ENCODE measurements at places on chromosomes 7 and 10.
A peak's percentile ranks its signal among the peaks of the same experiment; 100 is the strongest.

DNA sequence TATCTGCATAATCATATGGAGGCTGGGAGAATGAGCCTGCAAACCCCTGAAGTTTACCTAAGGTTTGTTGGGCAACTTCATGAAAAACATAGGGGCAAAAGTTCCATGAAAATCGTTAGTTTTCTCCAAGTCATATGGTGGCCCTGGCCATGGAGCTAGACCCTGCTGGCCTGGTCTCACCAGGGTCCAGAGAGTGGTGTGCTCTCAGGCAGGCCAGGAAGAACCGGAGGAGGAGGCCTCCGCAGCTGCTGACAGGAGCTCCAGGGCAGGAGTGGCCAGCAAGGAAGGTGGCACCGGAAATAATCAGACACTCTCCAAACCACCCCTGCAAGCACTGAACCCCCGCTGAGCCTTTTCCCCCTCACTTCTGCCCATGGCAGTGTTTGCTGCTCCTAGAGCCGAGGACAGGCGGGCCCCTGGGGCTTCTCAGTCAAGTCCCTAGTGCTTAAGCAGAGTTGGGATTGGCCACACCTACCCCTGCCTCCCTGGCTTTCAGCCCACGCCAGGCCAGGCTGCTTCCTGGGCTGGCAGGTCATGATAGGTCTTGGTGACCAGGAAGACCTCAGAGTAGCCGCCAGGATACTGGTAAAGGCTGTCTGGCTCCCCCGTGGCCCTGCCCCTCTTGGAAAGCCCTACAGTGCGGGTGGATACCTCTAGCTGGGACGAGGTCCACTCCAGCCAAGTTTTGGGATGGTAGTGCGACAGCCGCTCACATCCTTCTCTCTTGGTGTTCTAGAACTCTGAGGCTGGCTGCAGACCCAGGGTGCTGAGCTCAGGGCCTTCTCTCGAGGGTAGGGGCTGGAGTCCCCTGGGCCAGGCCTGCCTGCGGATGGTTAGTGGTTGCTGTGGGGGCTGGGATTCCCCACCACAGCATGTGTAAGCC, 242.8 kb downstream of the MGMT start:
- peak; percentile 50 for DNase-seq

DNA sequence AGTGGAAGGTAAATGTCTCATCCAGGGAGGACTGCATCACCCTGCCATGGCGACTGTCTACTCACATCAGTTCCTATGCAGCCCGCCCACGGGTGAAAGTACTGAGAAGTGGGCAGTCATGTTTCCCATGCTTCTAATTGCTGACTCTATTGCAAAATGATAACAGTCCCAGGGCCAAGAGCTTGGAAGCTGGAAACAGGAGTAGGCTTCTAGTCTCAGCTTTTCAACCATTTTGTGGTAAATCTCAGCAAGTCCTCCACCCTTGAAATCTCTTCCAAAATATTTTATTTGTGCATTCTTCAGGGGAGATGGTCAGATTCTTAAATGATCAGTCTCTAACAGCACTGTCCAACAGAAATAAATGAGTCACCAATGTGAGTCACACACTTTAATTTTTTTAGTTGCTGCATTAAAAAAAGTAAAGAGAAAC, 48.1 kb upstream of the TARP start:
- no peak for DNase-seq

- peak; percentile 79 for DNase-seq
Measured at GRCh38 chr7:92904244-92905131, 68.1 kb upstream of the CDK6 start.

GRCh38 chr7:27164367-27165088, 809 bp downstream of the HOXA9 start:
- DNase-seq, result peak; percentile 88

DNA sequence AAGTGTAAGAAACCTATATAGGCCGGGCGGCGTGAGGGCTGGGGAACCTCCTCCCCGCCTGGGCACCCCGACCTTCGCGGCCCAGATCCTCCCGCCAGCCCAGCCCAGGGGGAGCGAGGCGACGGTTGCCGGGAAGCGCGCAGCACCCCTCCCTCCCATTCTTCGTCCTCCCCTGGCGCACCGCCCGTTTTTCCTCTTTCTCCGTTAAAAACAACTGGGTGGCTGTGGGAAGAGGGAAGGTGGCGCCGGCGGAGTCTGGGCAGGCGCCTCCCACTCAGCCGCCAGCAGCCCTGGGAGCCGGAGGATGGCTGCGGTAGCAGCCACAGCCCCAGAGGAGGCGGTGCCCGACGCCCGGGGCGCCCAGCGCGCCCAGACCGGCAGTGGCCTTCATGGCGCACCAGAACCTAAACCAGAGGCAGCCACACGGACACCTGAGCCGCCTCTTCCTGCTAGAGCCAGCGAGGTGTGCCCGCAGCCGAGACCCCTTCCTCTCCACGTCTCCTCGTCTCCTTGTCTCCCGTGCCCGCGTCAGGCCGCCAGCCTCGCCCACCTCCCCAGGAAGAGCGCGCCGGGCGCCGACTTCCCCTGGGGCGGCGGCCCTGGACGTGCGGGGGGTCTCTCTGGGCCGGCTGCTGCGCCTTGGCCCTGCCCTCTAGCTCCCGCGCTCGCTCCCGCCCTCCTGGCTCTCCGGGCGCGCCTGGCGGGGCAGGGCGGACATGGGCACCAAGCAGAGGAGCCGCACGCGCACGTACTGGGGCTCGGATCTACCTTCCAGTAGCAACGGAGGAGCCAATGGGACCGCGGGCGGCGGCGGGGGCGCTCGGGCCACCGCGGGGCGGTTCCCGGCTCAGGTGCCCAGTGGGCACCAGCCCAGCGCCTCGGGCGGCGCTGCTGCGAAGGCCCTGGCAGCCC, 32.8 kb upstream of the SFTPD start:
- peak; percentile 89 for DNase-seq

GRCh38 chr10:112456533-112456932, 9.5 kb downstream of the VTI1A start:
- peak; percentile 52 for DNase-seq

DNA sequence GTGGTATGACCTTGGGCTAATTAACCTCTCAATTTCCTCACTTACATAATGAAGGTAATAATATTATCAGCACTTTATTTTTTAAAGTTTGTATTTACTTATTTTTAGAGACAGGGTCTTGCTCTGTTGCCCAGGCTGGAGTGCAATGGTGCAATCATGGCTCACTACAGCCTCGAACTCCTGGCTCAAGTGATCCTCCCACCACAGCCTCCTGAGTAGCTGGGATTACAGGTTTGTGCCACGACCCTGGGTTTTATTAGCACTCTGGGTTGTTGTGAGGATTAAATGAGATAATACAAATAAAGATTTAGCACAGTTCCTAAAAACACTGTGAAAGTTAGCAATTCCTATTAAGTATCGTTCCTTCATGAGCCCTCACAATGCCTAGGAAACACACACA, 14.7 kb downstream of the BAMBI start:
- no peak for DNase-seq

DNA sequence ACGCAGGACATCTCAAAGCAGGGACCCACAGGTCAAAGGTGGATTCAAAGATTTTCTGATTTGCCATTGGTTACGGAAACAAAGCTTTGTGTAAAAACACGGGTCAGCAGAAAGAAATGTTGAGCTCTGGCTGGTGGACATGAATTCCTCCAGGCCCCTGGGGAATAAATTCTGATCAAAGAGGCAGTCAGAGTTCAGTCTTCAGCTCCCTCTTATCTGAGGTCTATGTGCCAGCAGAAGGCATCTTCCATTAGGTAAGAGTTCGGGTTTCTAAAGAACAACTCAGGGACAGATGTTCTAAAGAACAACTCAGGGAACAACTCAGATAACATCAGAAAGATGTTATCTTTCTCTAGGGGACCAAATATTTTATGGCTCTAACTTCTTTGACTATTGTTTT, 64.9 kb upstream of the PALS2 start:
- no peak for DNase-seq

DNA sequence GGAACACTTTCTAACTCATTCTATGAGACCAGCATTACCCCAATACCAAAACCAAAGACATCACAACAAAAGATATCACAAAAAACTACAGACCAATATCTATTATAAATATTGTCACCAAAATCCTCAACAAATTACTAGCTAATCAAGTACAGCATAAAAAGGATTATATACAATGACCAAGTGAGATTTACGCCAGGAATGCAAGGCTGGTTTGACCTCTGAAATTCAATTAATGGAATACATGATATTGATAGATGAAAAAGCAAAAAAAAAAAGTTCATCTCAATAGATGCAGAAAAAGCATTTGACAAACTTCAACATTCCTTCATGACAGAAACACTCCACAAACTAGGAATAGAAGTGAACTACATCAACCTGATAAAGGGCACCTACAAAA, 175.3 kb downstream of the LCOR start:
- no peak for DNase-seq

DNA sequence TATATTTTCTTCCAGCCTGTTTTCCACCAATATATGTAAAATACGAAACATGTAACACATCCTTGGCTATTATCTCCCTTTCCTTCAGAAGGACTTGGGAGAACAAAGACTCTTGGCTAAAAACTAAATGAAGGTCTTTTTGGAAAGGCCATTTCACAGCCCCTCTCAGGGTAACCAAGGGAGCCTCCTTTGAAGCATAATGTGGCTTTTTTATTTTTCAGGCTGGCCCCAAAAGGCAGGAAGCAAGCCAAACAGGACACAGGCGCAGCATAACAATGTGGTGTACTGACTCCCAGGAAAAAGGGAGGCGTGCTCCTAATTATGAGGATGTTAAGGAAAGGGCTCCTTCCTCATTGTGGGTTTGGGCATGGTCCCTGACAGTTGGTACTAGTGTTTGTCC, 30.3 kb upstream of the CCSER2 start:
- DNase-seq, result no peak

DNA sequence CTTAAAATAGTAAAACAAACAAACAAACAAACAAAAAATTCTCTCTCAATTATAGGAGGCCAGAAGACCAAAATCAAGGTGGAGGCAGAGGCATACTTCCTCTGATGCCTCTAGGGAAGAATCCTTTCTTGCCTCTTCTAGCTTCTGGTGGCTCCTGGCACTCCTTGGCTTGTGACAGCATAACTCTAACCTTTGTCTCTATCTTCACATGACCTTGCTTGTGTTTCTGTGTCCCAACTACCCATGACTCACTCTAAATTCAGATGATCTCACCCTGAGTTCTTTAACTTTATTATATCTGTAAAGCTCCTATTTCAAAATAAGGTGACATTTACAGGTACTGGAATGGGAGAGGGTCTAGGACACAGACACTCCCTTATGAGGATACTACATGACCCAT, 88.3 kb upstream of the ANTXRL start:
- no peak for DNase-seq

DNA sequence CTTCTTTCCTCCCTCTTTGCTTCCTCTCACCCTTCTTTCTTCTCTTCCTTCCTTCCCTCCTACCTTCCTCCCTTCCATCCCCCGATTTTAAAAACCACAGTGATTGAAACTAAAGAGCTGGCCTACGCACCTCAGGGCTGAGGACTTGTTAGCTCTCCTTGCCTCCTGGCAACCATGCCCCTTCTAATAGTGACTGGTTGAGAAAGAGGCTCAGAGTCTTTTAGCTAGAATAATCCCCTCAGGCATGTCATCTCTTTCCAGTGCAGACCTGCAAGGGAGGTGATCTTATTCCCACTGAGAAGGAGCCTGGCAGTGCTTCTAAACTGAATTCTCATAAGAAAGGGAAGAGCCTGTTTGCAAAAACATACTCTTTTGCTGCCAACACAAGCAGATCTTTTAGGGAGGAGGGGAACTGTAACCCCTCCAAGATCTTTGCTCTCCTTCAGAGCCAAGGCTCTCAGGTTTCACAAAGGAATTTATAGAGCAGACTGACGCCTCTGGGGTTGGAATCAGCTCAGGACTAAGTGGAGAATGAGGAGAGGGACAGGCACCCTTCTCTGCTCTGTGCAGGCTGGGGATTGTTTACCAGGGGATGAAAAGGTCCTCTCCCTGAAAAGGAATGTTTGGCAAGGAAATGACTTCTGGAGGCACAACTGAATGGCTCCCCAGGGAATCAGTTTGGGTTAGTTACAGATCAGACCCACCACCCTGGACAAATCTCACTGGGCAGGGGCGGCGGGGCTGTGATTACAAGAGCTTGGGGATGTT, 9.4 kb upstream of the ANKRD1 start:
- peak; percentile 86 for DNase-seq

- DNase-seq, result no peak
Measured at GRCh38 chr7:135333200-135333599, 99.6 kb downstream of the STRA8 start.

DNA sequence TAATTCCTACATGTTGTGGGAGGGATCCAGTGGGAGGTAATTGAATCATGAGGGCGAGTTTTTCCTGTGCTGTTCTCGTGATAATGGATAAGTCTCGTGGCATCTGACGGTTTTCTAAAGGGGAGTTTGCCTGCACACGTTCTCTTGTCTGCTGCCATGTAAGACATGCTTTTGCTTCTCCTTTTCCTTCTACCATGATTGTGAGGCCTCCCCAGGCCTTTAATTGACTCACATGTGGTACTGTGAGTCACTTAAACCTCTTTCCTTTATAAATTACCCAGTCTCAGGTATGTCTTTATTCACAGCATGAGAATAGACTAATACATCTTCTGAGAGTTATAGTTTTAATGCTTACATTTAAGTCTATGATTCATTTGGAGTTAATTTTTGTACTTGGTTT, 22.6 kb upstream of the CPN1 start:
- DNase-seq, result no peak

DNA sequence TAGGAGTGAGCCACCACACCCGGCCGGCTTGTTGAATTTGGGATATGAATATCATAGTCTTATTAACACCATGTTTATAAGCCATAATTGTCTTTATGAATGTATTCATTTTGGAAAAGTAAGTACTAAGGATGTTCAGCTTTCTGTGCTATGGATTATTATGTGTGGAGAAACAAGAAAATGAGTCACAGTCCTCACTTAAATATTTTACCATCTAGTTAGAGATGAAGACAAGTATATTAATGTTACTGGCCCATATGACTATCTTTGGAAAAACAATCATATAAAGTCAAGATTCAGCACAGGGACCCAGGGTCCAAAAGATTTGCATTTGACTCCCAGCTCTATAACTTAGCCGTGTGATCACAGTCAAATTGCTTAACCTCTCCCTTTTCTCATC, 9.8 kb upstream of the TOMM7 start:
- no peak for DNase-seq

DNA sequence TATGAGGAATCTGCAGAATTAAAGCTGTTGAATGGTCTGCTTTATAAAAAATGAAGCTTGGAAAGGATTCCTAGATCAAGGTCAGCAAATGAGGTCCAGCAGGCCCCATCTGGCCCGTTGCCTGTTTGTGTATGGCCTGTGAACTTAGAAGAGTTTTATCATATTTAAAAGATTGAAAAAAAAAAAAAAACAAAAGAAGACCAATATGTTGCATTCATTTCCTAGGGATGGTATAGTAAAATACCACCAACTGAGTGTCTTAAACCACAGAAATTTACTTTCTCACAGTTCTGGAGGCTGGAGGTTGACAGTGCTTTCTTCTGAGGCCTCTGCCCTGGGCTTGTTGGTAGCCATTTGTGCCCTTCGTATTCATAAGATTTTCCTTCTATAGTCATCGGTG, 109.2 kb downstream of the PPP1R3A start:
- DNase-seq, result no peak
